Activated naive CD4-positive, alpha-beta T cell treated with anti-CD3 and anti-CD28 coated beads for 36 hours (primary cell): ENCODE measurements at places on chromosomes 12 and 14. TPM values are rescaled to one million over a fixed set of nuclear protein-coding genes. Genes with fewer than 3 reads are reported as not detected.

DNA sequence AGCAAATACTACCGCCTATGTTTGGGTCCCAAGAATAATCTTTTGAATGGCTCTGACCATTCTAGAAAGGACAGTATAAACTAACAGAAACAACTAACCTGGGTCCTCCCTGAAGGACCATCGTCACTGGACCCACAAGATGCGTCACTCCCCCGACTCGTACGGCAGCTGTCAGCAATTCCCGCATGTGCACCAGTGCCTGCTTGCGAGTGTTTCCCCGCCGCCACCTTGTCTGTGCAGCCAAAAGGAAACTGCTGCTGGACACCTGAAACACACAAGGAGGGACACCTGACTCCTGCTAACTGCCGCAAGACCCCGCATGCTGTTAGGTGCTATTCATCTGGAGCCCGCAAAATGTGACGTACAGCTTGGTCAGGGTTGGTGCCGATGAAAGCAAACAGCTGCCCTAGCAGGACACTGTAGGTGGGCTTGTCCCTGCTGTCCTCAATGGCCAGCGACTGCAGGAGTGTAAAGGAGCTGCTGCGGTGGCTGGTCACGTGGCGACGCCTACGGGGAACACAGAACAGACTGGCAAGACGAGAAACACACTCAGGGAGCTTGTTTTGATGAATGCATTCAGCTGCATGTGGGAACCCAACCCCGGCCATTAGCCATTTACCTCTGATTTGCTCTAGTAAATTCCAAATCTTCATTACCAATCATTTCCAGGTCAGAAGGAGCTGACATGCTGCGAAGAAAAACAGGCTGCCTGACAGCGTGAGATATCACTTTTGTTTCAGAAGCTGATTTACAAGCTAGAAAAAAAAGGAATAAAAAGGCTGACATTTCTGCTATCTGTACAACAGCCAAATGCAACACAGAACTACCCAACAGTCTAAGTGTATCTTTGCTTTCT lies 118.1 kb downstream of the TRAFD1 start:
- peaks cover 8% of the 10 kb centered on the region for H3K36me3 ChIP-seq
- no peak for DNase-seq
- H3K4me3 ChIP-seq, result no peak overlapping the region
- H3K27ac ChIP-seq, result no peak overlapping the region

GRCh38 chr14:41875116-41875515 lies 268.4 kb downstream of the LRFN5 start:
- H3K36me3 ChIP-seq, result no peaks in the 10 kb centered on the region
- H3K4me1 ChIP-seq, result no peaks in the 10 kb centered on the region
- no peaks in the 10 kb centered on the region for H3K27me3 ChIP-seq
- no peak for DNase-seq
- H3K27ac ChIP-seq, result no peak overlapping the region

The CLEC2A gene
- total RNA-seq, result not detected

DNA sequence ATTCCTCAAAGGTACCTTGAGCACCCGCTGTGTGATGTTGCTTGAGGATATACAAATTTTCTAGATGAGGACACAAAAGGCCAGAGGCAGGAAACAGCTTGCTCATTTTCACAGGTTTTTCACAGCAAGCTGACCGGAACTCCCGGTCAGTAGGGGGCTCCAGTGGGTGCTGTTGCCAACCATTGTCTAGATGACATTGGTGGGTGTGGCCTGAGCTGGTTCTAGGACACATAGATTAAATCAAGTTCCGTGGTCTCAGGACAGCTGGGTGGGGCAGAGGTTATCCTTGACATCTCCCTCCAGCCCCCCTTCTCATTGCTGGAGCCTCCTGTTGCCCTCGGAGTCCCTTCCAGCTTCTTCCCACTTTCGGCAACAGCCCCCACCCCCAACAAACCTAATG lies 153.6 kb upstream of the FKBP4 start:
- H3K27me3 ChIP-seq, result peaks cover 16% of the 10 kb centered on the region
- no peak overlapping the region for H3K27ac ChIP-seq
- DNase-seq, result peak; percentile 23

- no peaks in the 10 kb centered on the region for H3K27me3 ChIP-seq
- peaks cover 63% of the 10 kb centered on the region for H3K4me1 ChIP-seq
- H3K27ac ChIP-seq, result peak overlapping the region; percentile 95
- DNase-seq, result peak; percentile 85
These were observed 1.3 kb downstream of the GPR65 start for GRCh38 chr14:88005978-88006851.

The ADCK1 gene
- 5.1 TPM for total RNA-seq

The ABHD12B gene
- not detected for total RNA-seq

GRCh38 chr12:59486827-59487226 lies 109.0 kb upstream of the SLC16A7 start:
- H3K27ac ChIP-seq, result no peak overlapping the region
- no peak for DNase-seq
- no peak overlapping the region for H3K4me3 ChIP-seq
- no peaks in the 10 kb centered on the region for H3K27me3 ChIP-seq
- no peaks in the 10 kb centered on the region for H3K36me3 ChIP-seq

The TPPP2 gene
- total RNA-seq, result not detected

- DNase-seq, result no peak
- H3K4me1 ChIP-seq, result peaks cover 31% of the 10 kb centered on the region
- H3K4me3 ChIP-seq, result no peak overlapping the region
- no peak overlapping the region for H3K27ac ChIP-seq
These were observed 15.5 kb downstream of the CPSF6 start for GRCh38 chr12:69254862-69255261.

DNA sequence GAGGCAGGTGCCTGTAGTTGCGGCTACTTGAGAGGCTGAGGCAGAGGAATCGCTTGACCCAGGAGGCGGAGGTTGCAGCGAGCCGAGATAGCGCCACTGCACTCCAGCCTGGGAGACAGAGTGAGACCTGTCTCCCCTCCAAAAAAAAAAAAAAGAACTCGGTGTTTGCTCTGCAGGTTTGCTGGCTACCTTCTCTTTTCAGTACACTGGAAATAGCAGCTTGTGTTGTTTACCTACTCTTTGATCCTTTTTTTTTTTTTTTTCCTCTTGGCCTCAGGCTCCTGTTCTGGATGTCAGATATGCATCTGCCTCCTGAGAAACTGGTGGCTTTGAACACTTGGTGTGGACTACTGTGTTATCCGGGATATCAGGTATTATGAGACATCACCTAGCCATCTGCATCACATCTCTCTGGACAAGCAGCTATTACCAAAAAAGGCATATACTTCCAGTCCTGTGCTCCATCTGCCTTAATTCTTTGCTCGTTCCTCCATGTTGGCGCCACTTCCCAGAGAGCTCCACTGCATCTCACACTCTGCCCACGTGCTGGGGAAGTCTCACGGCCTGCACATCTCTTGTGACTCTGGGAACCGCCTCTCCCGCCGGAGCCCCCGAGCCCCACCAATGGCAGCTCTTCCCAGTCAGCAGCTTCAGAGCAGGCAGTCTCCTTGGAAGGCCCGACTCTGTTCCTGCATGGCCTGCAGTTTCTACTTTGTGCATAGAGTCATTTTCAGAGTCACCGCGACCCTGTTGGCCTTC lies 50.9 kb upstream of the TRAF3 start:
- no peak overlapping the region for H3K4me3 ChIP-seq
- DNase-seq, result no peak
- peaks cover 18% of the 10 kb centered on the region for H3K36me3 ChIP-seq
- H3K27ac ChIP-seq, result no peak overlapping the region
- no peaks in the 10 kb centered on the region for H3K27me3 ChIP-seq

DNA sequence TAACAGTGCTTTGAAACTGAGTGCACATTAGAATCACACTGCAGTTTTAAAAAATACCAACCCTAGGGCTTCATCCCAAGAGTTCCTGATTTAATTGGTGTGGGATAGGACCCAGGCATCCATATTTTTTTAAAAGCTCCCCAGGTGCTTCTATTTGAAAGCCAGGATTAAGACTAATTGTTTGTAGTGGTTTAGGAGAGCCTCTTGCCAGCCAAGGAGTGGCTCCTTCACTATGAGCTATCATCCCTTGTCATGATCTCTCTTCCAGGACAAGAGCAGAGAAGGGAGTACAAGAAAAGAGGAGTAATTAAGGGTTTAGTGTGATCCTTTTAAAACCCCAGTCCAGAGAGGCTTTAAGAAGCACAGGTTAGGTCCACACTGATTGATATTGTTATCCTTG lies 178.0 kb downstream of the CAND1 start:
- H3K27ac ChIP-seq, result no peak overlapping the region
- peaks cover 44% of the 10 kb centered on the region for H3K4me1 ChIP-seq
- no peak for DNase-seq
- peaks cover 8% of the 10 kb centered on the region for H3K36me3 ChIP-seq
- H3K4me3 ChIP-seq, result no peak overlapping the region

The NOVA1 gene
- total RNA-seq, result not detected

DNA sequence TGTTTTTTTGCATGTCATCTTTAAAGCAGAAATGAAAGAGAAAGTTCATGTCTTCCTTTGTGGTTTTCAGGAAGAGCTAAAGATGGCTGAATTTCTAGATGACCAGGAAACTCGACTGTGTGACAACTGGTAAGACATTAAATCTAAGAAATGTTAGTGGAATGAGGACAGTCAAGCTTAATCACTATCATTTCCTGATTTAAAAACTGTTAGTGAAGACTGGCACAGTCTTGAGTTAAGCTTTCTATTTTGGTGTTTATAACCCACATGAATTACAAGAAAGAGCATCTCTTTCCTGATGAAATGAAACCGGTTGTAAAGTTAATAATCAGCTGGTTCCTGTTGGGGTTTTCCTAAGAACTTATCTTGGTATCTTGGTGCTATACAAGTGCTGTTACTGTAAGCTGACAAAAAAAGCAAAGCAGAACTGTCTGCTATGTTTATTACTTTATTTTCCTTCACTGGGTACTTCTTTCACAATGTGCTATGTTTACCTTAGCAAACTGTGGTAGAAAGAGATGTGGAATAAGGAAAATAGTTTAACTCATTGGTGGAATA lies 5.2 kb downstream of the TRAFD1 start:
- peaks cover 10% of the 10 kb centered on the region for H3K36me3 ChIP-seq
- peak overlapping the region; percentile 88 for H3K27ac ChIP-seq
- H3K4me1 ChIP-seq, result peaks cover 54% of the 10 kb centered on the region
- H3K4me3 ChIP-seq, result peak overlapping the region; percentile 42

DNA sequence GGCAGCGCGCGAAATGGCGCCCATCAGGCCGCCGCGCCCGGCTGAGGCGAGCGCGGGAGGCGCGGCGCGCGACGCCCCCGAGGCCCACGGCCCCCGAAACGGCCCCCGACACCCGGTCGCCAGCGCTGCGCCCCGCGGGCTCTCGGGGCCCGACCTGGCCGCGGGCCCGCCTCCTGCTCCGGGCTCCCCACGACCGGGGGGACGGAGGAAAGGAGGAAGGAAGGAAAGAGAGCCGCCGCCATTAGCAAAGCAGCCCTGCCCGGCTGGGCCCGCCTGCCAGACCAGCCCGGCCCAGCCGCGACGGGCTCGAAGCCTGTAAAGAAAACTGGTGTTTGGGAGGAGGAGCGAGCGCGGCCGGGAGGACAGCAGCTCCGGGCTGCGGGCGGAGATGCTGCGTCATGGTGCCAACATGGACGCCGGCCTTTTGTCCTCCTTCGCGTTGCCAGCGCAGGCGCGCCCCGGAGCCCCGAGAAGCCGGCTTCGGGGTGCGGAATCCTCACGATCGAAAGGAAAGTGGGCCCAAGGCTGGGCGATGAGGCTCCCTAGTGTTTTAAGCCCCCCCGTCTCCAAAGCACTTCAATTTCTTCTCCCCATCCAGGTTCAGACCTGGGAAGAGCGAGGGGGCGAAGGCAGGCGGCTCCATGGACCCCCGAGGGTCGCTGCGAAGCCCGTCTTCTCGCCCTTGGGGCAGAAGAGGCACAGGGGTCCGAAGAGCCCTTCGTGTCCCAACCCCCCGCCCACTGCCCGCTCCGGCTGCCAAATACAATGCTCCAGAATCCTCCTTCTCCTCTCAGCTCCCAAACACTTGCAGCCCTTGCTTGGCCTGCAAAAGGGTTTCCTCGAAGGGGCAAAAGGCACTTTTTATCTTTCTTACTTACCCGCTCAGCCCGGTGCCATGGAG lies 2.9 kb upstream of the SETD1B start:
- H3K36me3 ChIP-seq, result peaks cover 24% of the 10 kb centered on the region
- no peaks in the 10 kb centered on the region for H3K27me3 ChIP-seq
- peak overlapping the region; percentile 97 for H3K4me3 ChIP-seq
- DNase-seq, result peak; percentile 76
- H3K27ac ChIP-seq, result peak overlapping the region; percentile 100

GRCh38 chr12:3651585-3652424 lies 101.1 kb downstream of the CRACR2A start:
- no peaks in the 10 kb centered on the region for H3K27me3 ChIP-seq
- H3K4me3 ChIP-seq, result no peak overlapping the region
- H3K4me1 ChIP-seq, result no peaks in the 10 kb centered on the region
- peaks cover 20% of the 10 kb centered on the region for H3K36me3 ChIP-seq

The RAPGEF3 gene
- 1.6 TPM for total RNA-seq

The CLEC1B gene
- total RNA-seq, result not detected
